Right ventricle myocardium superior (tissue), 1 donor: ENCODE measurements at places on chromosomes 12 and 14.

DNA sequence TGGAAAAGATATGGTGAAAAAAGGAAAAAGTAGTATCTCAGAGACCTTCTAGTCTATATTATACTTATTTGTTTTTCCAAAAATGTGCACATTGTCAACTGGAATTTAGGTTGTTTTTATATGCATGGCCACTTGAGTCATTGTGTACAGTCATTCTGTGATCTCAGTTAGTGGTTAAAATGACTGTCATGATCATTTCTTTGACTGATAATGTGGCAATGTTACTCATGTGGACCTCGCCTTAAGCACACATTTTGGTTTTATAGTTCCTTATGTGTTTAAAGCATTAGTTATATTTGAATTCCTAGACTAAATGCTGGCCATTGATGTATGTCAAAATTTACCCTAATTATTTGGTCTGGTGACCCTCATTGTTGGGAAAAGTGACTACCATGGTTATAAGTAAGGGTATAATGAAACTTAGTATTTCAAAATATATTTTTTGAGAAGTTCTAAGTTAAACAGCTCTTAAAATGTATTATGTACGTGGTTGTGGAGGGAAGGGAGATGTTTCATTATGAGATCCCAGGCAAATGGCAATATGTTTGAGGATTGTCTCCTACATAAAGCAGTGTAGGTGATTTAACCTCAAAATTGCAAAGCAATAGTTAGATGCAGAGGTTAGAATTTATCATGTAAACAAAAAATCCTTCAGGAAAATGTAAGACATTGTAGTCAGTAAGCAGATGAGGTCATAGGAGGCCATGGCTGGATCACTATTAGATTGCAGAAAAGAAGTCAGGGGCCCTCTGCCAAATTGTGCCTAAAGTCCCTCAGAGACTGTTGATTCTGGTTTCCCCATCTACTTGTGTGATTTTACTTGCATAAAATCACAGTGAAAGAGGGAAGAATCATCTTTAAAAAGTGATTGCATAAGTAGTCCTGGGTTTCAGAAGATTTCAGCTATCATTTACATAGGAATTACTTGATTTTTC lies 17.5 kb downstream of the PNMA1 start:
- DNase-seq = no peak

DNA sequence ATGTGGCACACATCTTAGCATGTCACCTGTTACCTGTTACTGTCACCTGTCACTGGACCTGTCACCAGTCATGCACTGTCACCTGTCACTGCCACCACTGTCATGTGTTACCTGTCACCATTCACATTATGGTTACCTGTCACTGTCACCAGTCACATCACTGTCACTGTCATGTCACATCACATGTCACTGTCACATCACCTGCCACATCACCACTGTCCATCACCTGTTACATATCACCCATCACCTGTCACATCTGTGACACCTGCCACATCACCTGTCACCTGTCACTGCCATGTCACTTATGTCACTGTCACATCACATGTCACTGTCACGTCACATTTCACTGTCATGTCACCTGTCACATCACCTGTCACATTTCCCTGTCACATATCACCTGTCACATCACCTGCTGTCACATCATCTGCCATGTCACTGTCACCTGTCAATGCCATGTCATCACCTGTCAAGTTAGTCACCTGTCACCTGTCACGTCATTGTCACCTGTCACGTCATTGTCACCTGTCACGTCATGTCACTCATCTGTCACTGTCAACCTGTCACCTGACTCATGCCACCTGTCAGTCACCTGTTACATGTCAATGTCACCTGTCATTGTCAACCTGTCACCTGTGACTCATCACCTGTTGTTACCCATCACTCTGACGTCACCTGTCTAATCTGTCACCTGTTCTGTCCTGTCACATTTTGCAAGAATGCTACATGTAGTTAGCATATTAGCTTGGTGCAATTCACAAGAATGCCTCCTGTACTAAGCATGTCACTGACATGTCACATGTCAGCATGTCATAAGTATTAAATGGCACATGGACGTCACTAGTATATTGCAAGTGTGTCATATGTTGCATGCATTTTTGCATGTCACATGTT lies 29.0 kb upstream of the TESC start:
- no peak for DNase-seq

GRCh38 chr12:87376722-87377121 lies 652.5 kb downstream of the C12orf50 start:
- DNase-seq = no peak

DNA sequence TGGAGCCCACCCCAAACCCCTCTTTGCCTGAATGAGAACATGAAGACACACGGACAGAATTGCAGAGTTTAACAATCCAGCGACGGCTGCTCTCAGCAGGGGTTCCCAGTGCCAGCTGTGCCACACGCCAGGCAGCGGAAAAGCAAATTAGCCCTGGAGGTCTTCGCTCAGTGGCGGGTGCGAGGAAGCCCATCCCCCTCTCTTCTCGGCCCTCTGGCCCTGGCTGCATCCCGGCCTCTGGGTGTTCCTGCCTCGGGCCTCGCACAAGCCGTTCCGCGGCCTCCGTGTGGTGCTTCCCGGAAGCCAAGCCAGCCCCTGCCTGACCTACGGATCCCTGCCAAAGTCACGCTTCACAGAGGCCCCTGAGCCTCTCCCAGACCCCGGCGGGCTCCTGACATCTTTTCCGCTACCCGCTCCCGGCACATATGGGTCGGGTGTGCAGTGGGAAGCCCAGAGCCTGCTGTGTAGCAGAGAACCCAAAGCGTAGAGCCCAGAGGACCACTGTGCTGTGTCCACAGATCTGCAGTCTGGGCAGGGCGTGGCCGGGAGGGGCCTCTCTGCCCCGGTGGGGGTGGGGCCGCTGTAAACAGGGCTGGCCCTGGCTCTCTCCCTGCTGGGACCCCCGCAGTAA lies 70.7 kb upstream of the GALNT9 start:
- DNase-seq = peak; percentile 34

- DNase-seq = peak; percentile 97
These were observed 625 bp upstream of the ARHGAP5 start for GRCh38 chr14:32076278-32077080.
